ENCODE measurements at places on chromosomes 1 and 21.

DNA sequence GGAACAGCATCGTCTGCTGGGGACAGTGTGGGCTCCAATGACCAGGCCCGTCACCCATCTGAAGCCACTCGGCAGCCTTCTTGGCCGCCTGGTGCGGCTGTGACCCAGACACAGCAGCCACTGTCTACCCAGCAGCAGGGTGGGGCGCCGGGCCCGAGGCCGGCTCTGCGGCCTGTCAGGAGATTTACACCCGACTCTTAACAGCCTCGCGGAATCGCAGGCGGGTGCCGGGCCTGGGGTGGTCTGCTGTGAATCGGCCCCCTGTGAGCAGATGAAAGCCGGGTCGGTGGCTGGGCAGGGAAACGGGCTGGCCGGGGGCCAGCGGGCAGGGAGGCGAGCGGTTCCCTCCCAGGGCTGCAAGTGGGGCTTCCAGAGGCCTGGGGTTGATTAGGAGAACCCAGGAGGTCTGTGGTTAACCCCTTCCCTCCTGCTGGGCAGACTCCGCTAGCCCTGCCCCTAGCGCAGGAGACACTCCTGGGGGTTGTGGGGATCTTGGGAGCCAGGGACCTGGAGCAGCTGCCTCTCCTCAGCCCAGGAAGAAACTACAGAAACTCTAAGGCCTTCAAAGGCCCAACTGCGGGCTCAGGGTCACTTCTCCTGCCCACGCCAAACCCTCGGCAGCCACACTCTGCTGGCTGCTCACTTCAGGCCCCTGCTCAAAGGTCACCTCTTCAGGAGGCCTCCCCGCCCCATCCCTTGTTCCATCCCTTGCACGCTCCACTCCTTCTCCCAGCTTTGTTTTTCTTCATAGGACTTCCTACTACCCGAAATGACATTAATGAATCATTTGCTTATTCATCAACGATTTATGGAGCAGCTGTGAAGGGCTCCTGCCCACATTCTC is 15.6 kb downstream of the RUNX3 start:
- no peak for DNase-seq

GRCh38 chr1:60059468-60059867 is 14.1 kb downstream of the C1orf87 start:
- no peak for DNase-seq

GRCh38 chr1:98256700-98257099 is 335.9 kb upstream of the DPYD start:
- no peak for DNase-seq

DNA sequence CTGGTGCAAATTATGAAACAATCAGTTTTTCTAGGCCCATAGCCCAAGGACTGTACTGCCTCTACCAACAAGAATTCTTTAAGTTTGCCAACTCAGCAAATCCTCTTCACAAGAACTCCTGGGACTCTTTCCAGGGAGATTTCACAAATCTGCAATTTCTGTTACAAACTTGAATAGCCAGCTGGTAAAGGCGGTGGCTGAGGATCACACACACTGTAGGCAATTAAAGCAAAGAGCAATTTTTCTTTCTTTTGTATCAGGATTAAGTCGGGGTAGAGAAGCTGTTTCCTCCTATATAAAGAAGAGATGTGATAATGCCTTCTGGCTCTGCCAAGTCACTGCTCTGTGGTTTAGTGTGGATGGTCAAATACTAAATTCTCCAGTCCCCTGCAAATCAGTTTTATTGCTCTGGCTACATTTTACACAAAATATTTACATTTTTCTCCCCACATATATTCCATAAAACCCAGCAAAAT is 1.7 kb downstream of the ALDH9A1 start:
- DNase-seq: no peak

- DNase-seq: no peak
These were observed 876 bp upstream of the NAV1 start for GRCh38 chr1:201537891-201538611.

DNA sequence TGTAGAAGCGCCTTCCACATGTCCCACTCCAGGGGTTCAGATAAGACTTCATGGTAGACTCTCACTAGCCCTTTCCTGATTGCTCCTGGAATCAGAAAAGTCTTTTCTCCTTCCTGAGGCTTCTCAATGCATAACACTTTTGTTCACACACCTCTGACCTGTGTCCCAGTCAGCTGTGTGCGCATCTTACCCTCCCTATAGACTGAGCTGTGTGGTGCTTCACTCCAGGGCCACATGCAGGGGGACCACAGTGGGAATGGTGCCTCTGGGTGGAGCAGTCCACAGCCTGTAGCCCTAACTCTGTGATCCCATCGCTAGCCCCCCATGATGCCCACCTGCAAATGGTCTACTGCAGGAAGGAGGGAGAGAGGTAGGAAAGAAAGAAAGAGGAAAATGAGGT is 84.0 kb upstream of the TLR5 start:
- no peak for DNase-seq

GRCh38 chr1:92792340-92792782 is 7.5 kb upstream of the EVI5 start:
- no peak for DNase-seq

DNA sequence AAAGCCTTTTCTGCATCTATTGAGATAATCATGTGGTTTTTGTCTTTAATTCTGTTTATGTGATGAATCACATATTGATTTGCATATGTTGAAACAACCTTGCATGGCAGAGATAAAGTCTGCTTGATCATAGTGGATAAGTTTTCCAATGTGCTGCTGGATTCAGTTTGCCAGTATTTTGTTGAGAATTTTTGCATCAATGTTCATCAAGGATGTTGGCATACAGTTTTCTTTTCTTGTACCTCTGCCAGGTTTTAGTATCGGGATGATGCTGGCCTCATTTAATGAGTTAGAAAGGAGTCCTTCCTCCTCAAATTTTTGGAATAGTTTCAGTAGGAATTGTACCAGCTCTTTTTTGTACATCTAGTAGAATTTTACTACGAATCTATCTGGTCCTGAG is 55.0 kb downstream of the COL24A1 start:
- no peak for DNase-seq

GRCh38 chr1:95753382-95754016 is 519.5 kb downstream of the RWDD3 start:
- DNase-seq: no peak

- DNase-seq: no peak
These were observed 151.5 kb downstream of the CLEC20A start for GRCh38 chr1:178345238-178345637.

- no peak for DNase-seq
These were observed 640.6 kb downstream of the PTPRU start for GRCh38 chr1:29876902-29877301.

- no peak for DNase-seq
These were observed 24.5 kb downstream of the SSX2IP start for GRCh38 chr1:84665703-84666317.

GRCh38 chr1:117594261-117594990 is 11.4 kb upstream of the TENT5C start:
- DNase-seq: no peak

DNA sequence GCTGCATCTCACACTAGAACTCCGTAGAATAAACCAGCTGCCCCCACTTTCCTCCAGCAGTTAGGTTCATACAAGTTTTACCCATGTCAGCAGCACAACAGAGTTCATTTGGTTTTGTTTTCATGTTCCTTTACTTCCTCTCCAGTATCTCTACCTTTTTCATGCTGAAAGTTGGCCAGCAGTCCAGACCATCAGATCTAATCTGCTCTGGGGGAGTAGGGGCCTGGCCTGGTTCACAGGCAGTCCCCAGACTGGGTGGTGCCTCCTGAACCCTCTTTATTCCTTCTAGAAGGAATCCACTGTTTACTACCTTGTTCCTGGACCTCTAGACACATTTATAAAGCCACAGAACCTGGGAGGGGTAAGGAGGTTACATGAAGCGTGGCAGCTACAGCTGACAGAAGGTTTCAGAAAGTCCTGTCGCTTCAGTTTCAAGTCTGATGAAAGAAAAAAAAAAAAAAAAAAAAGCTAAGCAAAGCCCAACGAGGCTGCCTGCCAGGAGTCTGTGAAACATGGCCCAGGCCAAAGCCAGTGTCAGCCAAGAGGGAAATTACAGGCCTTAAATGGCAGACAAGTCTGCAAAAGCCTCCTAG is 184.6 kb upstream of the JUN start:
- DNase-seq: no peak

GRCh38 chr1:84896279-84896678 is 3.3 kb upstream of the LPAR3 start:
- no peak for DNase-seq

- DNase-seq: no peak
These were observed 107.6 kb downstream of the GALNT2 start for GRCh38 chr1:230174471-230175162.

DNA sequence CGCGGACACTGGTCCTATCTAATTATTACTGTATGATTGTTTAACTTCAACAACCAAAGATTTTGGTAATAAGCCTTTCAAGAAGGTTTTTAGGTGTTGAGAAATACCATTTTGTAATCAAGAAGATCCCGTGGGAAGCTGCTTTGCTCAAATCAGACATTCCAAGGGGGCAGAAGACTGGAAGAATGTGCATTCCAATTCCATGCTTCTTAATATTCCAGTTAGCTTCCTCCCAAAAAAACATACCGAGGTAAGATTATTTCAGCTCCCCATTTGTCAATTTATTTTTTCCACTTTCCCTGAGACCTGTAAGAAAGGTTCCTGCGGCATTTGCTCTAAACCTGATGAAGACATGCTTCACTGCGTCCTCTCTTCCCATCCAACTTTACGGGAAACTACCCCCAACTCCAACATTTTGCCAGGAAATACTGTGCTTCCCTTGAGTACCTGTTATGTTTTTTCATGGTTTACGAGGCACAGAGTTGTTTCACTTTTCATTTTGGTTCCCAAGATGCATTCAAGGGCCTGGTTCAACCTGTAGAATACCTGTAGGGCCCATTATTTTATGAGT is 4.1 kb downstream of the CNN3 start:
- no peak for DNase-seq

DNA sequence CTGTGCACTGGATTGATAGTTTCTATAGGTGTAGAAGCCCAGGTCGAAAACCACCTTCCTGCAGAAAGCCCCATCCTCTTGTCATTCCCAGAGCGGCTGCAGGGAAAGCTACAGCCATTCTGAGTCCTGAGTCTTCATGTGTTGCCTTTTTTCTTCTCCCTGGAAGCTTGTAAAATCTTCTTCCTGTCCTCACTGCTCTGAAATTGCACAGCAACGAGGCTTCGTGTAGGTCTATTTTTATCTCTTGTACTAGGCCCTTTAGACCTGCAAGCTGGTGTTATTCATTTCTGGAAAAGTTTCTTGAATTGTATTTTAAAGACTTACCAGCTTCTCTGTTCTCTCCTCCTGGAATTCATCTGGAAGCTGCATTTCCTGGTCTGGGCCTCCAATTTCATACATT is 44.2 kb upstream of the ETS2 start:
- DNase-seq: no peak

DNA sequence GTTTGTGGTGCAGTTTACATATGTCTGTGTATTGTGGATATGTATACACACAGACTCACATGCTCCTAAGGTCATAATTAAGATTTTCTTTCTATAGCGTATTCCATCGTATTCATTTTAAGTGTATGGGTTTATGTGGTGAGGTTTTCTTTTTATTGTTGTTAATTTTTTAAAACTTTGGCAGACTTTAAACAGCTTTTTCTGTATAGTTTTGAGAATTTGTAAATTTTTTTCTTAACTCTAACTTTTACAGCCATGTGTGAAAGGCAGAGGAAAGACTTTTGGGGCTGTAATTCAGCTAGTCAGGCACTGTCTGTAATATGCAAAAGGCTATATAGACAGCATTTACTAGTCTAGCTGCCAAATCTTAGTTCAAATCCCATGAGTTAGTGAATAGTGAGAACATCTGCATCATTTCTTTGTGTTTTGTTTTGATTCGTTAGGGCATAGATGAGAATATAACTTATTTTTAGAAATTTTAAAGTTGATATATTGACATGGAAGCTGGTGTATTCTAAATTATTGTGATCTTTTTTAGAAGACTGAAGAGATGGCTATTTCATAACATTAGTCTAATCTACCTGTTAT is 2.3 kb downstream of the MAGI3 start:
- DNase-seq: no peak

DNA sequence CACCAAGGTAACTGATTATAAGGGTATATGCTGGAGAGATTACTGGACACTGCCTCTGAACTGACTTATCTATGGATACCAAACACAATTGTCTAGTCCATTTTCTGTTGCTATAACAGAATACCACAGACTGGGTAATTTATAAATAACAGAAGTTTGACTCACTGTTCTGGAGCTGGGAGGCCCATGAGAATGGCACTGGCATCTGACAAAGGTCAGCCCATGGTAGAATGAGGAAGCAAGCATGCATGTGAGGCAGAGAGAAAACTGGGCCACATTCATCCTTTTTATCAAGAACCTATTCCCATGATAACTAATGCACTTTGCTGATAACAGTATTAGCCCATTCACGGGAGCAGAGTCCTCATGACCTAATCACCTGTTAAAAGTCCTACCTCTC is 37.4 kb downstream of the FCER1A start:
- no peak for DNase-seq

Data from naive thymus-derived CD4-positive, alpha-beta T cell (primary cell).